Uterus (tissue), 4 donors: ENCODE measurements at places on chromosomes 3 and 15. TPM values are rescaled to one million over a fixed set of nuclear protein-coding genes. Genes with fewer than 3 reads are reported as not detected.

DNA sequence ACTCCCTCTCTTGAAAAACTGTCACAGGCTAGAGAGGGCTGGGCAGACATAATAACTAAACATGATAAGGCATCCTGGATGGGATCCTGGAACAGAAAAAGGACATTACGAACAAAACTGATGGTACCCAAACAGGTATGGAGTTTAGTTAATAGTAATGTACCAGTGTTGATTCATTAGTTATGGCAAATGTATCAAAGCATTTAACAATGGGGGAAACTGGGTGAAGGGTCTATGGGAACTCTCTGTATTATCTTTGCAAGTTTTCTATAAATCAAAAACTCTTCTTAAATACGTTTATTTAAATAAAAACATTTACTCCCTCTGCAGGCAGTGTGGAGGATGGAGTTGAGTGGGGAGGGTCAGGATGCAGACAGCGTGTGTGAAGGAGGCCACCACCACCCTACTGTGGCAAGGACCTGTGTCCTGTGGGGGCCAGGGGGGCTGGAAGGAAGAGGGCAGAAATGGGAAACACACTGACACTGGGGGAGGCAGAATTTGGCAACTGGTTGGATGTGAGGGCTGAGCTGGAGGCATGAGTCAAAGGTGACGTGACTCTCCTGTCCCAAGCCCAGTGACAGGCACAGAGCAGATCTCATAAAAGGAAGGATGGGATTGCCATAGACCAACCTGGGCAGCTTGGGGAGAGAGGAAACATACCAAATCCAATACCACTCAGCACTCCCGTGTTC, 59.6 kb upstream of the ITGA11 start:
- DNase-seq: peak; percentile 15

DNA sequence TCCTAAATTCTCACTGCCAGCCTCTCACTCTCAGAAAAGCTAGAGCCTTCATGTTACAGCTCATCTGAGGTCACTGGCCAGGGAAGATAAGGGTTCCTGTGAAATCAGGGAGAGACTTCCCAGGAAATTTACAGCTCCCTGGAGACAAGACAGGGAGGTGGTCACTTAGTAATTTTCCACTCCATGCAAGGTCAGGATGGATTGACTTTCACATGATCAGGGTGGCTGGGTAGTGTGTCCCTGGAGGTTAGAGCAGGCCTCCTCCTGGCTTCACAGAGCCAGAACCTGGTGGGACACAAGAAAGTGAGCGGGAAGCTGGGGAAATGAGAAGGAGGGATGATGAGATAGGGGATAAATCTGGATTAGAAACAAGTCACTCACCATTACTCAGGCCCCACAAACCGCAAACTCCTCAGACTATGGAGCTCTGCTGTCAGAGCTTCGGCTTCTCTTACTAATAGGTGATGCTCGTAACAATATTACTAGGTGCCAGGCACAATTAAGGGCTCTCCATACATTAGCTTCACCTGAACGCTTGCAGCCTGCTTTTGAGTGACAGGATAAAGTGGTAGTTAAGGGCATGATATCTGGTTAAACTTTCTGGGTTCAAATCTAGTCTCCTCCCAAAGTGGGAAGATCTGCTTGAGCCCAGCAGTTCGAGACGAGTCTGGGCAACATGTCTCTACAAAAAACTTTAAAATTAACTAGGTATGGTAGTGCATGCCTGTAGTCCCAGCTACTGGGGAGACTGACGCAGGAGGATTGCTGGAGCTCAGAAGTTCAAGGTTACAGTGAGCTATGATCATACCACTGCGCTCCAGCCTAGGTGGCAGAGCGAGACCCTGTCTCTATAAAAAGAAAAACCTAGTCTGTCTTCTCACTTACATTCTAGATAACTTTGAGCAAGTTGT, 24.9 kb downstream of the DUOX2 start:
- DNase-seq: no peak

- peak; percentile 12 for DNase-seq
Observed at GRCh38 chr3:160757233-160758106, 1.4 kb downstream of the PPM1L start.

GRCh38 chr3:5348229-5348902, 160.9 kb downstream of the EDEM1 start:
- no peak for DNase-seq

DNA sequence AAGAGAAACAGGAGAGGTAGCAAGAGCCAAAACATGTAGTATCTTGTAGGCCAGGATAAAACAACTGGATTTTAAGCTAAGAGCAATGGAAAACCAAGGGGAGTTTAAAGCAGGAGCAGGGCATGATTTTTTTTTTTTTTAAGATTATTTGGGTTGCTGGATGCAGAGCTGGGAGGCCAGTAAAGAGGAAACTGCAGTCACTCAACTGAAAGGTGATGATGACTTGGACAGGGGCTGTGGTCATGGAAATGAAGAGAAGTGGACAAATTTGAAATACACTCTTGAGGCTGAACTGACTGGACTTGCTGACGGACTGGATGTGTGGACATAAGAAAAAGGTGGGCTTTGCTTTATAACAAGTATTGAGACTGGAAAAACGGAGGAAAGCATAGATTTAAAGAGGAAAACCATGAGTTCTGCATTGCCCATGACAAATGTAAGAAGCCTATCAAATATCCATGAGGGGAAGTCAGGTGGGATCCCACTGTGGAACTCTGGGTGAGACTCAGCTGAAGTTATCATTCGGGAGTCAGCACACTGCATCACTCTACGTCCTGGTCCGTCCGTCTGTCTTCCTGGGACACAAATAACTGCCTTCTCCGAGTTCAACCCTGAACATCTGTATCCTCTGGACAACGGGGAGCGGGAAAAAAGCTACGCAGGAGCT, 688 bp downstream of the XPC start:
- no peak for DNase-seq

CPNE4 gene
- not detected for total RNA-seq

GRCh38 chr3:48077815-48078214, 61.6 kb upstream of the MAP4 start:
- DNase-seq: no peak

RASGRP1 gene
- 0.82 TPM for total RNA-seq

DNA sequence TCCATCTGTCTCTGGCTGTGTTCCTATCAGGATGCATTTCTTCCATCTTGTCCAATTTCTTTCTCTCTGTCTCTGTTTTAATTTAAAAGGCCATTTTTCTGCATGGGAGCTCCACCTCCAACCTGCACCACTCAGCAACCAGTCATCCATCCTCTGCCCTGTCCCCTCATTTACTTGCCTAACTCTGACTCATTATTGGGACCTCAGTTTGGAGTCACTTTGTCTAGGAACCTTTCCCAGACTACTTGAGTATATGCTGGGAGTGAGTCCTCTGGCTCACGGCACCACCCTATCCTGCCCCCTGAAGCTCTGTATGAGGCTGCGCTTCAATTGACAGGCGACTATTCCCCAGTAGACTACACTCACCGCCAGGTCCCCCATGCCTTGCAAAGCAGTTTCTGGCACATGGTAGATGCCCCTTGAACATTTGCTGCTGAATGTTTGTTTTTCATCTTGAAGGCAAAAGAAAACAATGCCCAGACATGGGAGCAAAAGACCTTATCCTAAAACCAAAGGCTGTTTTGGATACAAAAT, 513.3 kb upstream of the CFAP20DC start:
- DNase-seq: no peak

DNA sequence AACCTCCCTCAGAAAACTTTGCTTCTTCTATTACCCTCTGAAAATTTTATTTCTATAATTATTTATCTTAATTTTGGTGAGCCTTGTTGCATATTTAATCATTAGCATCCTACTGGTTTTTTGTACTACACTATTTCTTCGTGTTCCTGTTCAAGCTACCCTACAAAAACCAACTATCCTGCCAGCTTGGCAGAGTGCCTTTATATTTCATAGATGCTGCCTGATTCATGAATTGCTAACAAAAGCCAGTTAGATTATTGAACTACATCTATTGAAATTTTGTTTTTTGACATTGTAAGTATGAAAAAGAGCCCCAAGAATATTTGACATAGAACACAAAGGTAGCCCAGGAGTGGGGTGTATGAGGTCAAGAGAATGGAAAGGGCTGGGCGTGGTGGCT, 78.9 kb downstream of the CD200R1L start:
- DNase-seq: no peak

DNA sequence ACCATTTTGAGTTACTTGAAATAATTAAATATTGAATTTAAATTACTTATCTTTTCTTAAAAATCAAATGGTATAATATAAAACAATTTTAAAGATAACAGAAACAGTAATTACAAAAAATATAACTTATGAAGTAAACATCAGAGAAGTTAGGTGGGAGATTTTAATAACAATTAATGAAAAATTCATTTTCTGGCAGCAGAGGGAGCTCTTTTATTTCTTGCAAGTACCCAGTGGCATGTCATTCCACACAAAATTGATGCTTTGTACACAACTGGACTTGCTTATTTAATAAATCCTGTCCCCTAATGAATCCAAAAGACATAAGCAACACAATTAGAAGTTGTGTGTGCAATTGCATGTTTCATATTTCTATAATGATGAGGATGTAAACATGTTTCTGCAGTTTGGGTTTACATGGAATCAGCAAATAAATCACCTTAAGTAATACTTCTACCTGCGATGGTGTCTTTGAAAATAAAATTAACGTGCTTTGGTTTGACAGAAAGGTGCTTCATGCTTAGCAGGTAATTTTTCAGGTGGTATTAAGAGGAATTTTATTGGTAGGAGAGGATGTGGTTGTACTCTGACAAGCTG, 861.3 kb downstream of the ZPLD1 start:
- DNase-seq: no peak

FOXB1 gene
- total RNA-seq: not detected

DNA sequence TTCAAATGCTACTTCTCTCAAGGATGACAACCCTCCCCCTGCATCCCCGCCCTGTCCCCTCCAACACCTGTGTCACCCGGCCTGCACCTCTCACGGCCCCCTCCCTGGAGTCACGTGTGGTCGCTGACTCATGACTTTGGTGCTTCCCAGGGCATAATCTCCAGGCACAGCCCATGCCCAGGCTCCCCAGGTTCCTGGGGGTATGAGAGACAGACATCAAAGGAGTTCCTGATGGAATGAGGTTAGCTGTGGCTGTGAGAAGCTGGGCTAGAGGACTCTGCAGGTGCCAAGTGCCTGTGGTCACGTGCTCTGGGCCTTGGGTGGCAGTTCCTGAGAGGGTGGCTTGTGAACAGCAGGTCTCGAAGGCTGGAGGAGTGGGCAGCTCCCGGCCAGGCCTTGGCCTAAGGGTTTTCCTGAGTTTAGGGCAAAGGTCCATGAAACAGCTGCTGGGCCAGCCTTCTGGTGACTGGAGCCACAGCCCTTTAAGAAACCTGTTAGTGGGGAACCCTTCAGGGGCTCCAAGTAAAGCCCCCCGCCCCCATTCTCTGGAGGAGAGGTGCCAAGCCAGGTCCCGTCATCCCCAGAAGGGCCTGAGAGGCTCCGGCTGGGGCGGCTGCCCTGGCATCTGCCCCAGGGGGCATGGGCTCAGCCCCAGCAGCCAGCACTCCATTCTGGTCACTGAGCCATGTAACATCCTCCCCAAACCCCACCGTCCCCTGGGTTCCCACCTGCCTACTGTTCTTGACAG, 230.0 kb downstream of the XXYLT1 start:
- DNase-seq: no peak

DNA sequence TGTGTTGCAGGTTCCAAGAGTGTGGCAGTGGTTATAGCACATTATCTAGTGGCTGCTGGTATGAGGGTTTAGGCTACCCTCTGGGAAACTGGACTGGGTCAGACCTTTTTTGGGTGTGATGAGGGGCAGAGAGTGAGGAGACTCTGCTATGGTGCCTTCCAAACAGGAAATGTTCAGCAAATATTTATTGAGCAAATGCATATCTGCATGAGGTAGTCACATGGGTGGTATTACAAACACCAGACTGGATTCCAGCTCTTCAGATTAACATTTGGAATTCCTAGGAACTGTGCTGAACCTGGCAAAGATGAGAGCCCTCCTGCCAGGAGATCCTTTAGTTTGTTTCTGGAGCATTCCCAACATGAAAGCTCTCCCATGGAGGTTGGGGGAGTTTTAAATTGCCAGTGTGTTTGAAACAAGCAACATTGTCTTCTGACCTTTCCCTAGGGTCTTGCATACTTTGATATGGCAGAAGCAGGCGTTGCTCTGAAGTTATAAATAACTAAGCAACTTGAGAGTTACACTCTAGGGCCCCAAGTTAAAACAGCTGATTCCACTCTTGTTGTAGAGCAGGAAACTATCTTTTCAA, 341.2 kb upstream of the C2CD4B start:
- no peak for DNase-seq

TMEM89 gene
- not detected for total RNA-seq

DNA sequence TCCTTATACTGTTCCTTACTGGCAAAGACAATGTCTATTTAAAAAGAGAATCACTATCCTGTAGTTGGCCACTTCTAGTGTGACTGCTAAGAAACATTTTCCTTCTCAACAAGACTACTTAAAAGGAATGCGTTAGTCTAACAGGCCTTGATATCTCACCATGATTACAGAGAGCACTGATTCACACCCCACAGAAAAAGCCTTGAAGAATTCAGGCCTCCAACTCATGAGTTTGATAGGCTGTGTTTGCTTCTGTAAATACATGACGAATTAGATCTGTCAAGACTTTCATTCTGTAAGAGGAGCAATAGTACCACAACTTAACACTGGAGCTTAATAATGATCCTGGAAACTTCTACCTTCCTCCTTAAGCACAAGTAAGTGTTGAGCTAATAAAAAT, 432.8 kb upstream of the NR2F2 start:
- DNase-seq: no peak

MAGEF1 gene
- 33.9 TPM for total RNA-seq

DNA sequence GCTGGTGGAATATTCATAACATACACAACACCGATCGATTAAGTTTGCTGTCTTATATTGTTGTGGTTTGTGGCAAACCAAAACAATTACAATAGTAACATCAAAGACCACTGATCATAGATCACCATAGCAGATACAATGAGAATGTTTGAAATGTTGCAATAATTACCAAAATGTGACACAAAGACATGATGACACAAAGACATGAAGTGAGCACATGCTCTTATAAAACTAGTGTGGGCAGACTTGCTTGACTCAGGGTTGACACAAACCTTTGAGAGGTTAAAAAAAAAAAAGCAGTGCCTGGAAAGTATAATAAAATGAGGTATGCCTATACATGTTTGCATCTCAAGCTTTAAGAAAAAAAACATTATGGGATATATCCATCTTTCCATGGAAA, 130.3 kb downstream of the NR1I2 start:
- no peak for DNase-seq

DNA sequence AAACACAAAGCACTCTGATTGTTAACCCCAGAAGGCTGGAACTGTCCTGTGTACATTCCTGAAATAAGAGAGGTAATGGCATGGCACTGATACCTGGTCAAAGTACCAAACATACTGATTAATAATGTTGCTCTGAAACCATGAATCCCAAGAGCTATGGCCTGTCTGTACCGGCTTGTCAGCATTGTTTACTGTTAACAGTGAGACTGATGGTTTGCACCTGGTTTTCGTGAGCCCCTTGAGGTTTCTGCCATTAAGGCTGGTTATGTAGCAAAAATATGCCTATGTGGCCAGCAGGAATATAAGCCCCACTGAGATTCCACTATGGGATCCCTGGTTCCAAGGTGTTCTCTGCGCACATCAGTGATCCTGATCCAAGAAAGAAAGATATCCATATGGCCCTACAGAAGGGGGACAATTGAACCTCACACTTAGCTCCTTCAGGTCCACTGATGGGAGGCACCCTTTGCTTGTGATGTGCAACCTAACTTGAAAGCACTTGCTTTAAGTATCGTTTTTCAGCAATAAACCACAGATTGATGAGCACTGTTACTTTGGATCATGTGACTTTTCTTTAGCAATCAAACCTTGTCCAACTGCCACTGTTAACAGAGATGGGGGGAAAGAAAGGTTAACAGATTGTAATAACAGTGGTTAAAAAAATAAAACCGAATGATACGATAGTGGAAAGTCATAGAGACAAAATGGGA, 65.2 kb downstream of the TBL1XR1 start:
- DNase-seq: no peak
